Right lung (tissue), 10 donors: ENCODE measurements at places on chromosomes 7 and 10.

- DNase-seq, result no peak
Observed at GRCh38 chr10:114758331-114758730, 63.2 kb upstream of the FHIP2A start.

- no peak for DNase-seq
Observed at GRCh38 chr10:118035354-118036005, 11.3 kb downstream of the RAB11FIP2 start.

- no peak for DNase-seq
Observed at GRCh38 chr10:48731141-48731540, 46.5 kb downstream of the WDFY4 start.

- no peak for DNase-seq
Observed at GRCh38 chr7:29779017-29779416, 27.3 kb upstream of the WIPF3 start.

GRCh38 chr7:127731431-127732080, 79.6 kb downstream of the SND1 start:
- no peak for DNase-seq

DNA sequence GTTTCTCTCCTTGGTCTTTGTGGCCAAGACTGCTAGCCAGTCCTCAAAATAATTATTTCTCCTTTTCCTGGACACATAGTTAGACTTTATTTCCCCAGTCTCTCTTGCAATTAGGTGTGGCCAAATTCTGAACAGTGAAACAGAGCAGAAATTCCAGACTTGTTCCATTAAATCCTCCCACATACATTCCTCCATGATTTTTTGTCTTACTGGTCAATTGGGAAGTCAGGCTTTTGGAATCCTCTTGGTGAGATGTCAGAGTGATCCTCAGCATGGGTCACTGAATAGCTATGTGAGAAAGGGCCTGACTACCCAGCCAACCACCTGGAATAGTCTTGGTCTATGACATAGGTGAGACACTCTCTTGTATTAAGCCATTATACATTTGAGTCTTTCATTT, 164.2 kb downstream of the DGKI start:
- DNase-seq, result no peak
